Substantia nigra (tissue), 51 donors: ENCODE measurements at places on chromosomes 13 and 19.
A peak's percentile ranks its signal among the peaks of the same experiment; 100 is the strongest.

- DNase-seq = no peak
These were observed 38.8 kb downstream of the NLRP12 start for GRCh38 chr19:53785196-53785889.

DNA sequence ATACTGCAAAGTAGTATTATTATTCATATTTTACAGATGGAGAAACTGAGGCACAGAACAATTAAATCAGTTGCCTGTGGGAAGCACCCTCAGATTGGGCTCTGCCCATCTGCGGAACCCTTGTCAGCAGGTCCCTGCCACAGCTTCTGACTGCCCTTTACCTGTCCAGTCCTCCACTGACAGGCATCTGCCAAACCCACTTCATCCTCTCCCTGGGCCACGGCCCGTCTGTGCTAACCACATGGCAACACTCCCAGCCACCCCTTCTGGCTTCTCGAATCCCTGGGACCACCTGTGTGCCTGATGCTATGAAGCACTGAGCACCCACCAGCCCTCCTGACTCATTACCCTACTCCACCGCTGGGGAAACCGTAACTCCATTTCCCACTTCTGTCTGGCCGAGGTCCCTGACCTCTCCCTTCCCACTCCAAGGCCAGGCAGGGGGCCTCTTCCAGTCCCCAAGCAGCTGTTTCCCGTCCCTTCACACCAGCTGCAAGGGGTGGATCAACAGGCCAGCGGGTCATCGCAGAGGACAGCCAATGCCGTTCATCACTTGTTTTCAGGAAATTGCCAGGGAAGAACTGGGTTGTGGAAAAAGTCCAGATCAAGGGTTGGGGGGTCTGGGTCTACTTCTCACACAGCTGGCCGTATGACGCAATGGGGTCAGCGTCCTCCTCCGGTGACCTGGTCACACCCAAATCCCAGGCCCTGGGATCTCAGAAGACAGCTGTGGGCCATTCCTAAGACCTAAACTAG, 2.5 kb downstream of the KANK3 start:
- no peak for DNase-seq

- no peak for DNase-seq
These were observed 5.9 kb downstream of the KLC3 start for GRCh38 chr19:45346449-45346848.

- no peak for DNase-seq
These were observed 30.7 kb upstream of the WDFY2 start for GRCh38 chr13:51553531-51553930.

GRCh38 chr13:33637978-33638743, 179.8 kb upstream of the RFC3 start:
- DNase-seq = no peak

GRCh38 chr13:29587645-29588044, 7.8 kb downstream of the SLC7A1 start:
- no peak for DNase-seq

DNA sequence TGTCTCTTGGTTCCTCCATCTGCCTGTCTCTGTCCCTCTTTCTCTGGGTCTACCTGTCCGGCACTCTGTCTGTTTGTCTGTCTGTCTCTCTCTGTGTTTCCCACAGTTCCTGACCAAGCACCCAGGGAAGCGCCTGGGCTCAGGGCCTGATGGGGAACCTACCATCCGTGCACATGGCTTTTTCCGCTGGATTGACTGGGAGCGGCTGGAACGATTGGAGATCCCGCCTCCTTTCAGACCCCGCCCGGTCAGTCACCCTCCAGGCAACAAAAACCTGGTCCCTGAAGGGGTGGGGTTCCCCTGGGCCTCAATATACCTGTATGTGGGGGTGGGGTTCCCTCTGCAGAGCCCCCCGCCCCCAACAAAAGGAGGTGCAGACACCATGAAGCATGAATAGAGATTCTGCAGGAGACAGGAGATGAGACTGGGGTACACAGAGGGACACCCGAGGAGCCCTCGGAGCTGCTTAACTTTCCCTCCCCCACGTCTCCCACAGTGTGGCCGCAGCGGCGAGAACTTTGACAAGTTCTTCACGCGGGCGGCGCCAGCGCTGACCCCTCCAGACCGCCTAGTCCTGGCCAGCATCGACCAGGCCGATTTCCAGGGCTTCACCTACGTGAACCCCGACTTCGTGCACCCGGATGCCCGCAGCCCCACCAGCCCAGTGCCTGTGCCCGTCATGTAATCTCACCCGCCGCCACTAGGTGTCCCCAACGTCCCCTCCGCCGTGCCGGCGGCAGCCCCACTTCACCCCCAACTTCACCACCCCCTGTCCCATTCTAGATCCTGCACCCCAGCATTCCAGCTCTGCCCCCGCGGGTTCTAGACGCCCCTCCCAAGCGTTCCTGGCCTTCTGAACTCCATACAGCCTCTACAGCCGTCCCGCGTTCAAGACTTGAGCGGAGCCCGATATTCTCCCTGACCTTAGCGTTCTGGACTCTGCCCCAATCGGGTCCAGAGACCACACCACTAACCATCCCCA, 2.6 kb upstream of the CACNG7 start:
- peak; percentile 40 for DNase-seq

GRCh38 chr19:1864480-1865171, 1.2 kb upstream of the KLF16 start:
- peak; percentile 71 for DNase-seq

DNA sequence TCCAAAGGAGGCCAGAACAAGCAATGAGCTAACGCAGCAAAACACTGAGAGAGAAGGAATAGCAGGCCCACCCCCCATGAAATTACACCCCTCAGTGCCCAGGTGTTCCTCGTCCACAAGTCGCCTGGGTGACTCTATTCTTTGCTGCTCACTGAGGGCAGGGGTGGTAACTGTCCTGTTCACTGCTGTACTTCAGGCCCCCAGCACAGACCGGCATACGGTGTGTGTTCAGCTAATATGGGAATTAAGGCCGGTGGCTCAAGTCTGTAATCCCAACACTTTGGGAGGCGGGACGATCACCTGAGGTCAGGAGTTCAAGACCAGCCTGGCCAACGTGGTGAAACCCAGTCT, 31.9 kb downstream of the DHRS12 start:
- no peak for DNase-seq

DNA sequence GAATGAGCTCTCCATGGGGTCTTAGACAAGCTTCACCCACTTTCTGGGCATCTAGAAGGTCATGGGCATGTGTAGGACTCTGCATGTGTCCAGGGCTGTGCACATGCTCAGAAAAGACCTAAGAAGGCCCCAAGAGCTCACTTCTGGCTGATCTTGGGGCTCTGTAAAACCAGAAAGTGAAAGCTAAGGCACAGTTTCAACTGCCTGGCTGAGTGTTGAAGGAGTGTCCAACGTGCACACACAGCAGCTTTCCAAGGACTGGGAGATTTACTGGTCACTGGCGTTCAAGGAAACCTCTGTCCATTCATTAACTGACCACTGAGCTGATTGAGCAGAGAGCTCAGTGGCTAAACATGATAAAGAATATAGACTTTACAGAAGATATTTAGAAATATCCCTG, 137.9 kb downstream of the KATNAL1 start:
- no peak for DNase-seq

GRCh38 chr19:30471441-30471840, 99.3 kb downstream of the ZNF536 start:
- no peak for DNase-seq

- DNase-seq = no peak
These were observed 89.4 kb downstream of the SLC25A15 start for GRCh38 chr13:40878823-40879222.

- DNase-seq = peak; percentile 28
These were observed at the start of gene BCAM for GRCh38 chr19:44808463-44809371. Gene BCAM, plus strand, starts transcription at chr19:44809103. Its CDS starts 22 bp downstream, at chr19:44809125.

GRCh38 chr13:31199849-31200636, at the start of gene B3GLCT:
Gene B3GLCT, plus strand, starts transcription at chr13:31199975. Its CDS starts 110 bp downstream, at chr13:31200085.
- DNase-seq = peak; percentile 21

DNA sequence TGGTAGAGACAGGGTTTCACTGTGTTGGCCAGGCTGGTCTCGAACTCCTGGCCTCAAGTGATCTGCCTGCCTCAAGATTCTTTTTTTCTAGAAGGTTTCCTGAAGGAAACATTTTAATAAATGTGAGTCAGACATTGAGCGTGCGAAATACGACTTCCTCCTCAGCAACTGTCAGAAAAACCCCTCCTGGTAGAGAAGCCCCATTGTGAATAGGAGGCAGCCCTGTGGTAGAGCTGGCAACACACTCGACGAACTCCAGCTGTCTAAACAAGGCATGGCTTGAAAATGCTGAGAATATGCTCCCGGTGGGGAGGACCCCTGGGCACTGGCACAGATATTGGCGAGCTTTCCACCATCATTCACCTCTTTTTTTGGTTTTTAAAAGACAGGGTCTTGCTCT, 9.8 kb downstream of the ZNF333 start:
- DNase-seq = no peak
